ENCODE measurements at places on chromosomes 1 and 21.

GRCh38 chr1:26811057-26811456, 15.4 kb upstream of the ZDHHC18 start:
- DNase-seq, result no peak

DNA sequence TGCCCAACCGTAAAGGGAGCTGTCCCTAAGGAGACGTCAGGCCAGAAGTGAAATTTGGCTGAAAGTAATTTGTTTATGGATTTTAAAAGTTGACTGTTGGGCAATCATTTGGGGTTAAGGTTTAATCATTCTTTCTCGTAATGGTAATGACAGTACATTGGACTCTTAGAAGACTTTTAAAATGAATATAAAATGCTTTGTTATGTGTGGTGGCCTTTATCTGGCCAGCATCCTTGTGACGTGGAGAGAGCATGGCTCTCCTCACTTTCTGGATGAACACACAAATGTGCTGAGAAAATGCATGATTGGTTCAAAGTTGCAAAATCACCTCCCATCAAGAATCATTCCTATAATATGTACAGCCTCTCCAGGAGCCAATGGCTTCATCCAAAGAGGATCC, 160.2 kb downstream of the DHRS3 start:
- no peak for DNase-seq

GRCh38 chr1:24743404-24744211, 1.6 kb upstream of the CLIC4 start:
- DNase-seq, result no peak

DNA sequence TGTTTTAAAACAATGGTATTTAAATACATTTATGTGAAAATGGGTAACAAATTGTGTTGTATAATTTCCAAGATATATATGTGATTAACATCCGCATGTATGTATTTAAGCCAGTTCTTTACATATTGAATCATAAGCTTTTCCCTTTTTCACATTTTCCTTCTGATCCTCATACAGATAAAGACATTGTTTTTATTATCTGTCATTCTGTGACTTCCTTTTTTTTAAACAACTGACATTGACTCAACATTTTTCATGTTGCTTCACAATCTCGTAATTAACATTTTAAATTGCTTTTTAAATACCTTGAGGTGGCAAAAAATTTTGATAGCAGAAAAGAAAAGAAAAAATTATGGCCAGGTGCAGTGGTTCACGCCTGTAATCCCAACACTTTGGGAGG, 1.4 kb downstream of the STXBP3 start:
- DNase-seq, result no peak

- DNase-seq, result no peak
These were observed 57.8 kb downstream of the SERINC2 start for GRCh38 chr1:31470794-31471315.

DNA sequence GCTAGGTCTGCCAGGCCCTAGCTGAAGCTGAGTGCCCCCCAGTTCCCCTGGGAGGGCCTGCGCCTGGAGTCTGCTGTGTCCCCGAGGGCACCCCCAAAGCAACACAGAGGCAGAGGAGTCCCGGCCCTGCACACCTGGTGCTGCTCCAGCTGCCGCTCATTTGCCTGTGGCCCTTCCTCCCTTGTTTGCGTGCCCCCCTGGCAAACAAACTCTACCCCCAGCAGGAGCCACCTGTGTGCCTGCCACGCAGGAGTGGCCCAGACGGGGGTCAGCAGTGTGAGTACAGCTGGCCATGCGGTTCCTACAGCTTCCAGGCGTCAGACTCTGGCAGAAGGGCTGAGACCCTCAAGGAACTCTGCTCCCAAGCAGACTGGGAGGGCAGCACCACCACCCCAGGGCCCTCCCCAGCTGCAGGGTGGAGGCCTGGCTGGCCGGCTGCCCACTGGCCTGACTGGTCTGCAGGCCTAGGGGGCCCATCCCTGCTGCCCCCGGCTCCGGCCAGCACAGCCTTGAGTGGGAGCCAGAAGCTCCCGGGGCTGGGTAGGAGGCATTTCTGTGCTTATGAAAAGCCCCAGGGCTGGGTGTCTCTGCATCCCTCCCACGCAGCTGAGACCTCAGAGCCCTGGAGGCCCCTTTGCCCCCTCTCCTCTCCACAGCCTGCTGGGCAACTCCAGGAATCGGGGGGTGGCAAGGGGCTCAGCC, 563 bp upstream of the TAS1R3 start:
- no peak for DNase-seq

GRCh38 chr1:59475737-59476136, 178.8 kb downstream of the FGGY start:
- DNase-seq, result no peak

GRCh38 chr1:18886003-18886335, 16.4 kb downstream of the ALDH4A1 start:
- no peak for DNase-seq

DNA sequence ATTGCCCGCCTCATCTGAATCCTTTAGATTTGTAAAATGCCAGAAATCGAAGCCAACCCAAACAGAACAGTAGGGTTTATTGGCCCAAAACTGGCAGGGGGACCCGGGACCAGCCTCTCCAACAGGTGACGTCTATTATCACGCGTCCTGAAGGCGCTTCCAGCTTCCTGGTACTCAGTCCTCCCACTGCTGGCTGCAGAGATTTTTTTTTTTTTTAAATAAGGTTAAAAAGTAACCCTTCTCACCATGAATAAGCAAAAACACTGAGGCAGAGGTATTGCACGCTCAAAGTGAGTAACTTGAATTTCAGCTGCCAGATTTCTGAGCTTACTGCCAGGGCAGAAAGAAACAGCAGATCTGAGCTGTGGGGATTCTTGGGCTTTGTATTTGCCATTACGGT, 54.4 kb upstream of the GCLM start:
- no peak for DNase-seq

DNA sequence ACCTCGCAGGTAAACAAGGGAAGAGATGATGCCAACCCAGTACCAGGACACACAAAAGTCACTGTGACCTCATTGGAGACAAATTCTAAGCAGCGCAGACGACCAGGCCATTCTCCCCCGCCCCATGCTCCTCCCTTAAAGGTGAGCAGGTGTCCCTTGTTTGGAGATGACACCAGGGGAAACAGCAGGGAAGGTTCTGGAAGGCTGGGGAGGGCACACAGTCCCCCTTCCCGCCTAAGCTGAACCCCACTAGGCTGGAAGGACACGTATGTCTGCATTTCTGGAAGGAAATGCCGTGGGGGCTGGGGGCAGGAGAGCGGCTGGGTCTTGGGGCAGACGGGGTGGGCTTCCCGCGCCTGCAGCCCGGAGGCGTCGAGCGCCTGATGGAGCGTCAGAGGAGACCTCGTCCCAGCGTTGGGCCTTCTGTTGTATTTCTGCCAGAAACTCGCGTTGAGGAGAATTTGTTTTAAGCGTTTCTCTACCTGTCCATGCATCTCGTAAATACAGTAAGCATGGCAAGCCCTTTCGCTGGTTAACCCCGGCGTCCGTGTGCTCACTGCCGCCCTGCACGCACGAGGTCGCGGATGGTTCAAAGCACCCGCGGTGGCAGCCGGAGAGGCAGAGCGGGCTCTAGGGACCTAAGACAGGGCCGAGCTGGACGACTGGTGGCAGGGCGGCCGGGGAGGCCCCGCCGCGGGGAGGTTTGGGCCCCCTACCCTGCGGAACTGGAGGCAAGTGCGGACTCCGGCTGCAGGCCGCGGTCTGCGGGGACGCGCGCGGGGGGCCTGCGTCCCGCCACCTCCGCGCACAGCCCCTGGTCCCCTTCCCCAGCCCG, 1.2 kb upstream of the LHX4 start:
- DNase-seq, result peak; percentile 23

DNA sequence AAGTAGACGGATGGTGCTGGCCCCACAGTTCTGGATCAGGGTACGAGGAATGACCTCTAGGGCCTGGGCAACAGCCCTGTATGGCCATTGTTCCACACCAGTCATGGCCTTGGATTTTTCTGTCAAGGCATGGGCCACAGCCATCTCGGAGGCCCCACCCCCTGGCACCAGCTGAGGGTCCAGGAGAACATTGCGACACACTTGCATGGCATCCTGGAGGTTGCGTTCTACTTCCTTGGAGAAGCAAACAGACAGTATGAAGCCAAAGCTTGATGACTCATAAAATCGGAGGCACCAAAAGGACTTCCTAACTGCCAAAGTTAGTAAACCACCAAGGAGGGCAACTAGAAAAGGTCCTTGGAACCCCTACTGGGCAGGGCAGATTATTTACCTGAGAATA, 11.9 kb upstream of the VHLL start:
- DNase-seq, result no peak

- no peak for DNase-seq
These were observed 634.8 kb downstream of the MATN1 start for GRCh38 chr1:30088594-30088993.

- DNase-seq, result no peak
These were observed 51.5 kb downstream of the CTH start for GRCh38 chr1:70462611-70463010.

GRCh38 chr1:26169198-26169554, 413 bp upstream of the C1orf232 start:
- DNase-seq, result no peak

DNA sequence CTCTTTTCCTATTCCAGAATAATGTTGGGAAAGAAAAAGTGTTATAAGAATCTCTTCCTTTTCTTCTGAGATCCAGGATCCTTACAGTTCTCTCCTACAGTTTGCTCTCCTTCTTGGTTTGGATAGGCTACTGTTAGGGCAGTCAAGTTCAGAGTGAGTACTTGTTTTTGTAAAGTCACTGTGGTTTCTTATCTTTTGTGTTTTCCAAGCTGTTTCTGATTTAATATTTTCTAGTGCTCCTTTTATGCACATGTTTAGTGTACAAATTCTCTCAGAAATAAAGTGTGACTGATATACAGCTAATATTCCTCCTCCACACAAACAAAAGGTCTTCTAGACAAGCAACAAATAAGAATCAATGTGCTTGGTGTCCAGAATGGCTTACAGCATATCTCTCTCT, 107.7 kb downstream of the BACH1 start:
- DNase-seq, result no peak

DNA sequence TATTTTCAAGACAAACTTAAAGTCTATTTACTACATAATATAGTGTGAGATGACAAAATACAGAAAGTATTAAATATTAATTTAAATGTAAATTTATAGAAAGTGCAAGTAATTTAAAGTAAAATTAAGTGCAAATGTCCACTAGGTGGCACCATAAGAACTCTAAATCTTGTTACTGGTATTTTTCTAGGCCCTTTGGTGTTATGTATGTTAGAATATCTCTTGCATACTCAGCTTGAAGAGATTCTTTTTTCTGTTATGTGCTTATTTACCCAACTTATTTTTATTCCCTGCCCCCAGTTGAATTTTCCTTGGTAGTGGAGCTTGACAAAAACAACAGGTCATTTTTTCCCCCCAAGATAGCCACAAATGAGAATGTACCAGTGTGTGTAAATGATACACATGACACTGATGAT, 71.5 kb downstream of the RPS6KC1 start:
- no peak for DNase-seq

- no peak for DNase-seq
These were observed 55.0 kb downstream of the TRAF5 start for GRCh38 chr1:211381481-211382181.

- DNase-seq, result no peak
These were observed 15.6 kb upstream of the RAP1A start for GRCh38 chr1:111603979-111604378.

DNA sequence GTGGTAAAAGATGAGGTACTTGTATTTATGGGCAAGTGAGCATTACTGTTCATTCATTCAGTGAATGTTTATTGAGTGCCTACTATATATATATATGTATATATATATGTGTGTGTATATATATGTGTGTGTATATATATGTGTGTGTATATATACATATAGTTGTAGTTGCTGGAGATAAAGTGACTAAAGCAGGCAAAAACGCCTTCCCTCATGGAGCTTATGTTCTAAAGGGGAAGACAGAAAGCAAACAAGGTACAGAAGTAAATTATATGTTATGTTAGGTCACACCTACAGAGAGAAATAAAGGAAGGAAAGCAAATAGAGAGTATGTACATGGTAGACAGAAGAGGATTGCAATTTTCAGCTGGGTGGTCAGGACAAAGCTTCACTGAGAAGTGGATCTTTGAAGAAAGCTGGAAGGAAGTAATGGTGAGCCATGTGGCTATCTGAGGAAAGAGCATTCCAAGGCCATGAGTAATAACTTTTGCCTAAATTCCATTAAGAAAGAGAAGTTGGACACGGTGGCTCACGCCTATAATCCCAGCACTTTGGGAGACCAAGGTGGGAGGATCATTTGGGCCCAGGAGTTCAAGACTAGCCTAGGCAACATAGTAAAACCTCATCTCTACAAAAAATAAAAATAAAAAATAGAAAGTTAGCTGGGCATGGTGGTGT, 33.5 kb upstream of the KLF17 start:
- no peak for DNase-seq

DNA sequence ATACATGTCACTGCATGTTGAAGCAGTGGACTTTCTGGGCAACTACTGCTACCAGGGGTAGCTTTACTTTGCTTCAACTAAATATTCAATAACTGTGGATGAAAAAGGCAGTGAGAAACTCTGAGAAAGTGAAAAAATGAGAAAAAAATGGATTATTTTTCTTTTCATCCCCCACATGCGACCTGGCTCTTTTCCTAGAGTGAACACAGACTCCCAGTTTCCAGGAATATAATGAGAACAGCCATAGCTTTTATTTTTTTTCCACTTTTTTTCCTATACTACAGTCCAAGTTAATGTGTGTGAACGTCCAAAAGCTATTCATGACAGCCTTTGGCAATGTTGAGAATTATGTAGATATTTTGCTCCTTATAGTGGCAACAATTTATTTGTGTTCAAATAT, 230.4 kb downstream of the DNM3 start:
- no peak for DNase-seq

- no peak for DNase-seq
These were observed 18.4 kb downstream of the MTHFR start for GRCh38 chr1:11787251-11787803.

DNA sequence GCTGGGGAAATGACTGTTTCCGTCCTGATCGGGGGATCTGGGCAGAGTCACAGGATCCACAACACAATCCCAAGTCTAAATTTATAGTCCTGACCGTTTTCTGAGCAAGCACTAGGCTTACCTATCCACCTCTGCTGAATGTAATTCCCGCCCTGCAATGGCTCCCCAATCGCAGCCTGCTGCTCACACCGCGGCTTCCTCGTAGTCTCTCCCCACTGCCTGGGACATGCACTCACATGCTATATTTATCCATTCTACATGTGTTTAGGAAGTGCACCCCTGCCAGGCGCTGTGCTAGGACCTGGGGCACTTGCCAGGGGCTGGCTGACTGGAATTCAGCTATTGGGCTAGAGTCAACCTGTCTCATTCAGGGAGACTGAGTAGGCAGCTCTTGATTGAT, 246.6 kb upstream of the CSF3R start:
- DNase-seq, result no peak

DNA sequence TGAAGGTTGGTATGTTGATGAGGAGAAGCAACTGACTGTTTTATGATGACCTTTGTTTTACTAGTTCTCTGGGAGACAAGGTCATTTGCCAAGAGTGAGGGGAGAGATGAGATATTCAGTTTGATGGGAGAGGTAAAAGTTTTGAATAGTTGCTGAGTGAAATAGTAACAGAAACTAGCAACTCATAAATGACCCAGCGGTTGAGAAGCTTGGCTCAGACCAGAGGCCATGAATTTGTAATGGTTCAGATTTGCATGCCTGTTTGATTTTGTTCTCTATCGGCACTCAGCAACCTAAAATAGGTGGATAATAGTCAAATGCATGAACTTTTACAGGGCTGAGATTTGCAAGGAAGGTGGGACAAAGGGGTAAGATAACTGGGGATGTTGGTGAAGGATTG, 6.6 kb downstream of the CCDC30 start:
- no peak for DNase-seq

GRCh38 chr1:193377472-193377871, 191.1 kb upstream of the B3GALT2 start:
- no peak for DNase-seq

GRCh38 chr1:228848406-228848805, 113.1 kb downstream of the RHOU start:
- no peak for DNase-seq

GRCh38 chr1:246091477-246091876, 415.6 kb downstream of the SMYD3 start:
- DNase-seq, result no peak

Measured in NCI-H1930 (cell line).